ENCODE measurements at places on chromosomes 6 and 20.

DNA sequence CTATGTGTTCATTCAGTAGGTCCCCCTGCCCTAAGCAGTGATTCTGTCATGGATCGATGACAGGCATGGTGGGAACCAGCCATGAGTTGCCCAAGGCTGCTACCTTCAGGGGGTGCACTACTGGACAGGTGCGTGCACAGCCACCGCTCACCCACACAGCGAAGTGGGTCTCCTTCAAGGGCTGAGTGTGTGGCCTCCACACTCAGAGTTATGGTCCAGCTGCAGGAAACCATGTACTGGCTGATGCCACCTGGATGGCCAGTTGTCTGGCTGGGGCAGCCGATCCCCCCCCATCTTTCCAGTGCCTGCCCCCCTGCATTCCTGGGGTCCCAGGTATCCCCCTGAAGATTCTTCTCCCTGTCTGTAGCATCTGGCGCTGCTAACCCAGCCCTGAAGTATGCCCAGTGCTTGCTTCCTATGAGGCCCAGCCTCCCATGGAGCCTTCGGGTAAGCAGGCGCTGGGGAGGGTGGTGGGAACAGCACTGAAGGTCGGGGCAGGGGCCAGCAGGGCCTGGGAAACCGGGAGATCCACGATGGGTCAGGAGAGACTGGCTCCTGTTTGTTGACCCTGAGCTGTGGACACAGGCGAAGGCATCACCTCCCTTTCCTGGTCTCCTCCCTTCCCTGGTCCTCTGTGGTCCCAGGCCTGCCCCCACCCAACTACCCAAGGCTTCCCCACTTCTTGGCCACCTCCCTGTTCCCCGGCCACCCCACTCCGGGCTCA lies 106.0 kb downstream of the VEGFA start:
- H3K27me3 ChIP-seq: peaks cover 20% of the 10 kb centered on the region
- DNase-seq: no peak
- no peak overlapping the region for H3K4me3 ChIP-seq
- H3K27ac ChIP-seq: no peak overlapping the region
- H3K36me3 ChIP-seq: no peaks in the 10 kb centered on the region

GRCh38 chr6:108793516-108794251 lies 54.5 kb upstream of the ARMC2 start:
- H3K4me3 ChIP-seq: no peak overlapping the region
- H3K4me1 ChIP-seq: peaks cover 11% of the 10 kb centered on the region
- H3K27ac ChIP-seq: no peak overlapping the region
- peaks cover 1% of the 10 kb centered on the region for H3K36me3 ChIP-seq
- DNase-seq: no peak
- H3K27me3 ChIP-seq: no peaks in the 10 kb centered on the region

DNA sequence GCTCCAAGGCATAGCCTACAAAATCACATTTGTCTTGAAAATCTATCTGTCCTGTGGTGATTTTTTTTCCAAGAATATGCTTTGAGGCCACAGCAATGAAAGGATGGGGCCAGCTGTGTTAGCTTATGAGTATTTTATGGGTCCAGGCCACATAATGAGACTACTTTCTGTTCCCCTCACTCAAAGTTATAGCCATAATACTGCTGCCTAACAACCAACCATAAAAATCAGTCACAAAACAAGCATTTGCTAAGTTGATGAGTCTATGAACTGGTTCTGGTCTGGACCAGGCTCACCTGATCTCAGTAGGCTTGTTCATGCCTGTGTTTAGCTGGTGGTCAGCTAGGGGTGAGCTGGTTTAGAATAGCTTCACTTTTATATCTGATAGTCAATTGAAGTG lies 192.5 kb upstream of the PLCB4 start:
- no peak overlapping the region for H3K27ac ChIP-seq
- peaks cover 2% of the 10 kb centered on the region for H3K36me3 ChIP-seq
- H3K4me3 ChIP-seq: no peak overlapping the region
- H3K4me1 ChIP-seq: no peaks in the 10 kb centered on the region
- no peak for DNase-seq

DNA sequence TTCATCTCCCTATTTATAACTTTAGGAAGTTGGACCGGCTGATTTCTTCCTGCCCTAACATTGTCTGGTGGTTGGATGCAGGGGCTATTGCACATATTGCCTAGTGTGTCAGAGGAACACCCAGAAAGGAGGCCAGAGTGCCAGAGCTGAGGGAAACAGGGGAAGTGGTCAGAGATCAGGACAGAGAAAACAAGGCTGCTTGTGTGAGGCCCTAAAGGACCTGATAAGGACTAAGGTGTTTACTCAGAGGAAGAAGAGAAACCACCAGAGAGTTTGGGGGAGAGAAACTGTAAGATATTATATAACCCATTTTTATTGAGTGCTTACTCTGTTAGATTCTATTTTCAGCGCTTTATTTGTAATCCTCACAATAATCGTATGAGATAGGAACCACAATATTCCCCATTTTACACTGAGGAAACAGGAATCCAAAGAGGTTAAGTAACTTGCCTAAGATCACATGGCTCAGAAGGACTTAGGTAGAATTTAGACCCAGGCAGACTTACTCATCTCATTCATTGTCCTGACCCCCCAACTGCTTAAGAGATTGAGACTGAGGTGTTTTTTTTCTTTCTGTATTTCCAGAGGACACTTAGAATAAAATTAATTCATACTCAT lies 54.0 kb upstream of the REV3L start:
- H3K27me3 ChIP-seq: no peaks in the 10 kb centered on the region
- peaks cover 14% of the 10 kb centered on the region for H3K4me1 ChIP-seq
- DNase-seq: no peak
- no peak overlapping the region for H3K27ac ChIP-seq

GRCh38 chr20:36969051-36969450 lies 17.5 kb upstream of the SAMHD1 start:
- H3K27ac ChIP-seq: peak overlapping the region; percentile 92
- peaks cover 38% of the 10 kb centered on the region for H3K4me1 ChIP-seq
- no peak for DNase-seq
- peak overlapping the region; percentile 69 for H3K4me3 ChIP-seq

GRCh38 chr20:23136893-23137745 lies 51.0 kb upstream of the CD93 start:
- H3K36me3 ChIP-seq: no peaks in the 10 kb centered on the region
- no peaks in the 10 kb centered on the region for H3K27me3 ChIP-seq
- H3K27ac ChIP-seq: no peak overlapping the region
- DNase-seq: no peak
